ENCODE measurements at places on chromosomes 13 and 19. TPM values are rescaled to one million over a fixed set of nuclear protein-coding genes. Genes with fewer than 3 reads are reported as not detected.

GRCh38 chr13:99832347-99832746 is 139.2 kb downstream of the ZIC5 start:
- DNase-seq = no peak
- H3K4me1 ChIP-seq = peaks cover 9% of the 10 kb centered on the region
- no peak overlapping the region for H3K4me3 ChIP-seq
- H3K27ac ChIP-seq = no peak overlapping the region
- H3K36me3 ChIP-seq = no peaks in the 10 kb centered on the region

DNA sequence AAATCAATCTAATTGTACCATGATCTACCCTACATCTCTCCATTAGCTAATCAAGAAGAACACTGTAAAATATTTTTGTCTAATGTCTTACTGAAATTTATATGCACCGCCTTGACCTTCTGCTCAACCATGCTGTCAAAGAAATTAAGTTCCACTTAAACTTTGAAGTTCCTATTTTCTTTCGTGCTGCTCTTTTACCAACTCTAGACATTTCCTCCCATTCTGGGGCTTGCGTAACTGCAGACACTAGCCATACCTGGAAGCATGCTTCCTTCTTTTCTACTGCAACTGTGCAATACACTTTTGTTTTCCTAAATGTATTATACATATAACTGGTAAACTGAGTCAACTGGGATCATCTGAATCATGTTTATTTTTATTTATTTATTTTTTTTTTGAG is 8.5 kb upstream of the UBE2L5 start:
- DNase-seq = no peak
- H3K27ac ChIP-seq = no peak overlapping the region
- H3K27me3 ChIP-seq = no peaks in the 10 kb centered on the region
- H3K36me3 ChIP-seq = no peaks in the 10 kb centered on the region

Gene NFILZ
- not detected for total RNA-seq

DNA sequence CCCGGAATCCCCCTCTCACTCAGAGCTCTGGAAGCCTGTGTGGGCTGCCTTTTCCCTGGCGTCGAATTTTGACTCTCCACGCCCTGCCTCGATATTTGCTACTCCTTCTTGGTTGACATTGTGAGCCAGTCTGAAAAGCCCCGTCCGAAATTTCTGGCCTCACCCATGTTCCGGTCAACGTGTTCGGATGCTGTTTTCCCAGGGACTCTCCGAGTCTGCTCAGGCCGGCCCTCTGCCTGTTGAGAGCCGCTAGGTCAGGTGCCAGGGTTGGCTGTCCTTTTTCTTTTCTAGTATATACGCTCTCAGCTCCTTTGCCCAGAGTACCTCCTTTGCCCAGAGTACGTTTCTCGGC is 6.8 kb upstream of the DGKH start:
- H3K27ac ChIP-seq = peak overlapping the region; percentile 78
- H3K36me3 ChIP-seq = no peaks in the 10 kb centered on the region

- peak overlapping the region; percentile 85 for H3K4me3 ChIP-seq
- H3K36me3 ChIP-seq = no peaks in the 10 kb centered on the region
- H3K27ac ChIP-seq = no peak overlapping the region
- peaks cover 7% of the 10 kb centered on the region for H3K4me1 ChIP-seq
- H3K27me3 ChIP-seq = peaks cover 17% of the 10 kb centered on the region
Observed at GRCh38 chr13:110874508-110874960, 40.3 kb downstream of the ANKRD10 start.

Measured in naive thymus-derived CD8-positive, alpha-beta T cell (primary cell).